WTC11 (cell line): ENCODE measurements at places on chromosomes 11 and 22. TPM values are rescaled to one million over a fixed set of nuclear protein-coding genes. Genes with fewer than 3 reads are reported as not detected.

Gene RNF121
- total RNA-seq: 40.2 to 45.3 TPM (median 41.0 TPM) in 3 replicates

Gene PAX6
- 0.18 to 3.3 TPM (median 0.30 TPM) in 3 replicates for total RNA-seq

GRCh38 chr11:24238771-24239645 lies 257.8 kb upstream of the LUZP2 start:
- H3K27me3 ChIP-seq: no peaks in the 10 kb centered on the region
- DNase-seq: no peak
- H3K27ac ChIP-seq: no peak overlapping the region
- no peaks in the 10 kb centered on the region for H3K4me1 ChIP-seq

DNA sequence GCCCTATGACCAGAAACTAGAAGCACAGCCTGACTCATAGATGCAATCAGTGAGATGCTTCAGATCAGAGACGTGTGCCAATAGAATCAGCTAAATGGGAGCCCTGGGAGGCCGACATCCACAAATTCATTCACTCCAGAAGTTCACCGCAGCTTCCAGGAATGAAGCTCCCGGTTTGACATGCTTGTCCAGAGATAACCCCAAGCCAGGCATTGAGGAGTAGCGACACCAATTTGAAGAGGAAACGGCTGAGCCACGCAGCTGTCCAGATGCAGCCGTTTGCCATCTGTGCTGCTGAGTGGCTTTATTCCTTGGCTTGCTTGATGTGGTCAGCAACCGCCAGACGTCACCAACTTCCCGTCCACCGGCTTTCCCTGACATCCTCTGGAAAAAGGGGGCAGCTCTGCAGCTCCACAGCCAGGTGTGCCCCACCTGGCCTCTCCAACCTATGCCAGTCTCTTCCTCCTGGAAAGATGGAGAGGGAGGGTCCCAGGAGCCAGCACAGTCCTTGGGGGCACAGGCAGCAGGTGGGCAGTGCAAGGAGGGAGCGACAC lies 123.9 kb upstream of the OPCML start:
- H3K27ac ChIP-seq: no peak overlapping the region
- no peaks in the 10 kb centered on the region for H3K36me3 ChIP-seq
- no peak for DNase-seq
- H3K4me1 ChIP-seq: peaks cover 44% of the 10 kb centered on the region

Gene BATF2
- total RNA-seq: 1.3 to 3.2 TPM (median 2.2 TPM) in 3 replicates

DNA sequence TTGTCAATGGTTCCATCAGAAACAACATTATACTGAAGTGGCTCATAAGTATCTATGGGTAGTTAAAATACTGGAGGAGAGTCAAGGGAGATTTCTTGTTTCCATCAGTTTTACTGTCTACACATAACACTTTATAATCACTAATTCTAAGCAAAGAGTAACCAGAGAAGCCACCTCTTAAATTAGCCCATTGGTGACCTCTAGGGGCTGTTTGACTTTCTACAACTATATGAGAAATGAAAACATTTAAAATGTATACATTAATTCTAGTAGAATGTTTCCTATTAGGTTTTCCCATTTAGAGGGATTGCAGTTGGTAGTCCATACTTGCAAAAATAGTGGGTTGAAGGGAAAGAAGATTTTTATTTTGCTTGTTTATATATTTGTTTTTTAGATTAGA lies 504.3 kb downstream of the FAM181B start:
- H3K27ac ChIP-seq: no peak overlapping the region
- no peak overlapping the region for H3K4me3 ChIP-seq
- H3K27me3 ChIP-seq: no peaks in the 10 kb centered on the region
- no peak for DNase-seq
